Stomach (tissue), 19 donors: ENCODE measurements at places on chromosomes 11 and 22.

DNA sequence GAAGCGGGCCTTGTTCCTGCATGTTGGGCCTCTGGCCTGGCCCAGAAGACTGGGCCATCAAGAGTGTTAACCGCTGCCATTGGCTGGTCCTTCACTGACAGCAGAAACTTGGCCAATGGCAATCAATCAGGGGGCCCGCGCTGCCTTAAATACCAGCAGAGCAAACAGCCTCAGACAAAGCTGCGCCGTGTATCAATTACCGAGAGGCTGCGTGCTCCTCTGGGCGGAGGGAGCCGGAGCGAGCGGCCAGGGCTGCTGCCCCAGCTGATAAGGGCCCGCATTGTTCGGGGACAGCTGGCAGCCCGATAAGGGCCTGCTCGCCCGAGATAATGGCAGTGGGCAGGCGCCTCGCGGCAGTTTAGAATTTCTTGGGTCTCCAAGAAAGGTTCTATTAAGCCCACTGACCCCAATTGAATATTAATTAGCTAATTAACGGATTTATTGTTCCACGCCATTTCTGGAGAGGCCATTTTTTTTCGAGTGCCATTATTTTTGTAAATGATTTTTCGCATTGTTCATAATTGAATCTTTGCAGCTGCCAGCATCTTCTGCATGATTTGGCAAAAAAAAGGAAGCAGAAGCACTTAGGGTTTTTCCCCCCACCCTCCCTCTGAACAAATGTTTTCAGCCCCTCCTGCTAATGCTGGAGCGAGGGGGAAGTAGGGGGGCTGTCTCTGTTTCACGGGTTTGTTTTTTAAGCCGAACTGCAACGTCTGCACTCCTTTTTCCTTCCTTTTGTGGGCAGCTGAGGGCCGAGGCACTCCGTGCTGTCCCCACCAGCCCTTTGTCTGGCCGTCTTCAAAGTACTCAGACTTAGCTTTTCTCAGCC is 37.6 kb upstream of the RIC3 start:
- peaks cover 5% of the 10 kb centered on the region for H3K4me1 ChIP-seq
- peaks cover 45% of the 10 kb centered on the region for H3K27me3 ChIP-seq
- no peak overlapping the region for H3K4me3 ChIP-seq
- peak overlapping the region; percentile 58 for H3K27ac ChIP-seq

DNA sequence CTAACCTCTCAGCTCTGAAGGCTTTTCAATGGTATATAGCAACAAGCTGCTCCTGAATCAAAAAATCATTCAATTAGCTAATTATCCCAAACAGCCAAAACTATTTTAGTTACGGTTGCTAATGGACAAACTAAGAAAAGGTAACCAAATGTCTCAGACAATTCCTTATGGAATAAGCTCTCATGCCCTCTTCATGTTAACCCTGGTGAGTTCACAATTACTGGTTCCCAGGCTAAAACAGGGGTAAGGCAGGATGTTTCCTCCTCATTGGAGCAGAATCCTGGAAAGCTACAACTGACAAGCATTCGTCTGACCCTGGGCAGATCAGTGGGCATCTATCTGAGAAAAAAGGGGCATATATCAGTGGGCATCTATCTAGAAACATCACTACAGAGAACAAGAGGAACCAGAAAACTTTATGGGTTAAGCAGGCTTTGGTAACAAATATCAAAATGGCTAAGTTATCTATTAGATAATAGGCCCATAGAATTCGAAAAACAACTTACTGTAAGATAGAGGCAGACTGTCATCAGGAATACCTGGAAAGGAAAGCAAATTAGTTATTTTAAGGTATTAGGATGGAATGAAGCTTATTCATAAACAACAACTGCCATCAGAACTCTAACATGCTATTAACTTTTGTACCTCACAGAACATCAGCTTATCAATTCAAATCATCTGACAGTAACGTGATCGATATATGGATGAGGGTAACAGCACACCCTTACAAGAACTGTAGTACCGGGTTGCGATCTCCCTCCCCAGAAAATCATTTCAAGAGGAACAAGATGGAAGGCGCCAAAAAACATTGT is 14.8 kb upstream of the WDR74 start:
- no peaks in the 10 kb centered on the region for H3K27me3 ChIP-seq
- peaks cover 51% of the 10 kb centered on the region for H3K4me1 ChIP-seq
- H3K4me3 ChIP-seq: peak overlapping the region; percentile 99

DNA sequence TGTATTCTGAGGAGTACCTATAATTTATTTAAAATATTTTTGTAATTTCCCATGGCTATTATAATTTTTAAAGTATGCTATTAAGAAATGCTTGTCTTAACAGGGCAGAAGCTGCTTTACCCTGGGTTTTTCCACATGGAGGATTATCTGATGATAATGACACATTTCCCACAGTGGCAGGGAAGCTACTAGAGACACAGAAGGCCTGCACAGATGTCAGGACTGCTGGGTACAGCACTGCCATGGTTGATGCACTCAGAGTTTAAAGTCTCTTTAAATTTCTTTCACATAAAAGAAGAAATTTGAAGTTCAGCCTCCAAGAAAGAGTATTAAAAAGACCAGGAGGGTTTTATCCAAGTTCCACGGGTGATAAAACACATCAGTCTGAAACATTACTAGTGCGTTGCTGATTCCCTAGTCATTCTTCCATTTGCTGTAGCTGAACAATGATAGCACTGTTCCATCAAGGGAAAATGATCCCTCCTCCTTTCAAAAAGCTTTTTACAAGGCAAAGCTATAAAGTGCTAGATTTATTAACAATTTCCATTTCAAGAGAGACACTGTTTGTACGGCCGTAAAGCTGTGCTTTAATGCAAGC is 363.0 kb downstream of the CNTN5 start:
- H3K4me1 ChIP-seq: no peaks in the 10 kb centered on the region
- no peak overlapping the region for H3K4me3 ChIP-seq
- H3K36me3 ChIP-seq: no peaks in the 10 kb centered on the region
- no peak overlapping the region for H3K27ac ChIP-seq
- DNase-seq: no peak

DNA sequence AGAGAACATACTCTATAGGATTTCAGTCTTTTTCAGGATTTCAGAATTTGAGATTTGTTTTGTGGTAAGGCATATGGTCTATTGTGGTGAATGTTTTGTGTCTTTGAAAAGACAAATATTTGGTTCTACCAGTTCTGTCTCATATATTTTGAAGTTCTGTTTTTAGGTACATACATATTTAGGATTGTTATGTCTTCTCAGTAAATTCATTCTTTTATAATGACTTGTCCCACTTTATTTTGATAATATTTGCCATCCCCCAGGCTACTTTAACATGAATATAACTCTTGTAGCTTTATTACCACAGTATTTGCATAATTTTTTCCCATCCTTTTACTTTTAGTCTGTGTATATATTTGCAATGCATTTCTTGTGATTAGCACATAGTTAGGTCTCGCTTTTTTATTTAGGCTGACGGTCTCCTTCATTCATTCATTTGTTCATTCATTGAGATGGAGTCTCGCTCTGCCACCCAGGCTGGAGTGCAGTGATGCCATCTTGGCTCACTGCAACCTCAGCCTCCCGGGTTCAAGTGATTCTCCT is 32.1 kb downstream of the MTMR3 start:
- DNase-seq: no peak
- no peaks in the 10 kb centered on the region for H3K36me3 ChIP-seq
- H3K27me3 ChIP-seq: no peaks in the 10 kb centered on the region
- no peak overlapping the region for H3K27ac ChIP-seq
- H3K4me1 ChIP-seq: peaks cover 52% of the 10 kb centered on the region
- H3K4me3 ChIP-seq: no peak overlapping the region

DNA sequence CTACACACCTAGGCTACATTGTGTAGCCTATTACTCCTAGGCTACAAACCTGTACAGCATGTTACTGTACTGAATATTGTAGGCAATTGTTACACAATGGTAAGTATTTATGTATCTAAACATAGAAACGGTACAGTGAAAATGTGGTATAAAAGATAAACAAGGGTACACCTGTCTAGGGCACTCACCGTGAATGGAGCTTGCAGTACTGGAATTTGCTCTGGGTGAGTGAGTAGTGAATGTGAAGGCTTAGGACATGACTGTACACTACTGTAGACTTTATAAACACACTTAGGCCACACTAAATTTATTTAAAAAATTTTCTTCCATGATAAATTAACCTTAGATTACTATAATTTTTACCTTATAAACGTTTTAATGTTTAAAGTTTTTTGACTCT is 171.7 kb upstream of the NCAM1 start:
- H3K27ac ChIP-seq: no peak overlapping the region
- DNase-seq: no peak
- H3K4me1 ChIP-seq: no peaks in the 10 kb centered on the region
- no peak overlapping the region for H3K4me3 ChIP-seq

DNA sequence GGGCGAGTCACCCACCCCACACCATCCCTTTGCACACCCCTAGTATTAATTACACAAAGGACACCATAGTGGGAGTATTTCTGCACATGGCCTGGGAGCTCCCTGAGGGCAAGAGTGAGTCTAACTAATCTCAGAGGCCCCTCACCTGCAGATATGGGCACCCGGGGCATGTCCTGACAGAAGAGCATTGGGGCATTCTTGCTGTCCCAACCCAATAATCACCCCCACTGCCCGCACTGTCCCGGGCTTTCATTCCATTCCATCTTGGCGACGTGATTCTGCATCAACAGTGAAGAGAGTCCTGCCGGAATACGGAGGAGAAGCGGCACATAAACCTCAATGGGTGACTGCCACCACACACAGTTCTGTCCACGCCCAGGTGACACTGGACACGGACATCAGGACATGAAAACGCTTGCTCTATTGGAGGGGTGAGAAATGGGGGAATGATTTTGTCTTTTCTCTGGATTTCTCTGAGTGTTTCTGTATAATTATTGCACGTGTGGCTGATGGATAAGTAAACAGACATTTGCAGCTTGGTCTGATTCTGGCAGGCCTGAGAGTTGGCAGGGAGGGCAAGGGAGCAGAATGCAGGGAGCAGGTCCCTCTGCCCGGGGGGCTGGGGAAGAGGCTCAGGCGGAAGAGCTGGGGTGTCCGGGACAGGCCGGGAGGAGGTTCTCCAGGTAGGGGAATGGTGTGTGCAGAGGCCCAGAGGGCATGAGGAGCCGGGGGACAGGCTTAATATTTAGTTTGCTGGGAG is 38.2 kb downstream of the SCUBE1 start:
- H3K36me3 ChIP-seq: no peaks in the 10 kb centered on the region
- no peak for DNase-seq
- H3K4me3 ChIP-seq: no peak overlapping the region
- H3K27me3 ChIP-seq: no peaks in the 10 kb centered on the region
- peaks cover 54% of the 10 kb centered on the region for H3K4me1 ChIP-seq

DNA sequence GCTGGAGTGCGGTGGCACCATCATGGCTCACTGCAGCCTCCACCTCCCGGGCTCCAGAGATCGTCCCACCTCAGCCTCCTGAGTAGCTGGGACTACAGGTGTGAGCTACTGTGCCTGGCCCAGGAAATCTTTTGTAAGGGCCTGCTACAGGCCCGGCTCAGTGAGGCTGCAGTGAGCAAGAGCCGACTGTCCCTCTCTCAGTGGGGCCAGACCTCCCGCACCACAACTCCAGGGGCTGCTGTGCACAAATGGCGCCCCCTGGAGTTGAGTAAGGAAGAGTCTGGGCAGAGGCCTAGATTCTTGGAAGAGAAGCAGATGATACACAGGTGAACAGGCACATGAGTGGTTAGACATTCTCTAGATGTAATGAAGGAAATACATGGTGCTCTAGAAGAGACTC is 7.0 kb downstream of the SERHL2 start:
- no peak overlapping the region for H3K27ac ChIP-seq
- DNase-seq: peak; percentile 39
- H3K27me3 ChIP-seq: no peaks in the 10 kb centered on the region
- no peak overlapping the region for H3K4me3 ChIP-seq
- no peaks in the 10 kb centered on the region for H3K4me1 ChIP-seq
- H3K36me3 ChIP-seq: no peaks in the 10 kb centered on the region

DNA sequence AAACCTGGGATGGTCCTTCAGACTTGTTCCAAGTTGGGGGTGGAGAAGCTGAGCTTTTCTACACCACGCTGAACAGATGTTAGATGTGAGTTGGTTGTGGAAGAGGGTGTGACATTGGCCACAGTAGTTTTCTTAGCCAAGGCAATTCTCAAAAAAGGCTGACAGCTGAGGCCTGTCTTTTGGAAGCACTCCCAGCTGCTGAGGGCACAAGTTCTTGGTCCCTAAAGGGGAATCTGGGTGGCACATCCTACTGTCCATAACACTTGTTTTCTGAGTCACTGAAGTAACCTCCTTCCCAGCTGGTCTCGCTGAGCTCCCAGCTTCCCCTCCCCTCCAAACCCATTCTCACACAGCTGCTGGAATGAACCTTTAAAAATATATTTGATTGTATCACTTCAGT is 375.7 kb upstream of the KIRREL3 start:
- H3K36me3 ChIP-seq: no peaks in the 10 kb centered on the region
- H3K4me1 ChIP-seq: no peaks in the 10 kb centered on the region
- no peaks in the 10 kb centered on the region for H3K27me3 ChIP-seq
- H3K4me3 ChIP-seq: no peak overlapping the region
- DNase-seq: no peak
- no peak overlapping the region for H3K27ac ChIP-seq

DNA sequence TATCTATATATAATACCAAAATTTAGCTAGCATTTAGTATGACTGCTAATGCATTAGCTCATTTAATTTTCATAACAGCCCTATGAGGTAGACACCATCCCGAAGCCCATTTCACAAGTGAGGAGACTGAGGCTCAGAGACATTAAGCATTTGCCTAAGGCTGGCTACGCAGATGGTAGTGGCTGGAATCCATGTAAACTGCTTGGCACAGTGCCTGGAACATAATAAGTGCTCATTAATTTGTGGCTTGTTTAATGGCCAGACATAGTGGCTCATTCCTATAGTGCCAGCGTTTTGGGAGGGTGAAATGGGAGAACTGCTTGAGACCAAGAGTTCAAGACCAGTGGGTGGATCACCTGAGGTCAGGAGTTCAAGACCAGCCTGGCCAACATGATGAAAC is 17.8 kb upstream of the TP53I11 start:
- no peaks in the 10 kb centered on the region for H3K4me1 ChIP-seq
- no peak for DNase-seq
- no peaks in the 10 kb centered on the region for H3K36me3 ChIP-seq
- no peak overlapping the region for H3K4me3 ChIP-seq
- H3K27ac ChIP-seq: no peak overlapping the region

- no peak overlapping the region for H3K4me3 ChIP-seq
- no peaks in the 10 kb centered on the region for H3K27me3 ChIP-seq
- peaks cover 29% of the 10 kb centered on the region for H3K4me1 ChIP-seq
- H3K27ac ChIP-seq: peak overlapping the region; percentile 60
These were observed 1.9 kb upstream of the EMID1 start for GRCh38 chr22:29203488-29204454.

DNA sequence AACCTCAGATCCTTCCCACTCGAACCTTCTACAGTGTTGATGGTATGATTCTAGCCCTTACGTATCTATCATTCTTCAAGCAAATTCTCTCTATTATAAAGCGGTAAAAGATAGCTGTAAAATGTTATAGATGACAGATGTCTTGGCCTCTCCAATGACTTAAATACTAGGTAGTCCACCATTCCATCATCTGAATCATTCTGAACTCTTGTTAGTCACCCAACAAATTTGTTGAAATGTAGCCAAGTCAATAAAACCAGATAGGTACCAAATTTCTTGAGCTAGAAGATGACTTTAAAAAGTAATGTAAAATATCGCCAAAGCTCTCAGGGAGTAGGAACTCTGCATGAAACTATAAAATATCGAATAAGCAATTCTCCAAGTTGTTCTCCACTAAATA is 32.6 kb upstream of the PICALM start:
- H3K27me3 ChIP-seq: no peaks in the 10 kb centered on the region
- no peaks in the 10 kb centered on the region for H3K36me3 ChIP-seq
- H3K27ac ChIP-seq: no peak overlapping the region
- H3K4me1 ChIP-seq: no peaks in the 10 kb centered on the region
- H3K4me3 ChIP-seq: no peak overlapping the region
- DNase-seq: no peak
